NCI-H1417 treated with DMSO at 0.1 percent for 48 hours (cell line): ENCODE measurements at places on chromosomes 5 and 9.

- no peak for DNase-seq
These were observed 54.7 kb upstream of the UBAC1 start for GRCh38 chr9:136015656-136016571.

- DNase-seq: no peak
These were observed 4.6 kb upstream of the ISL1 start for GRCh38 chr5:51378448-51379330.

DNA sequence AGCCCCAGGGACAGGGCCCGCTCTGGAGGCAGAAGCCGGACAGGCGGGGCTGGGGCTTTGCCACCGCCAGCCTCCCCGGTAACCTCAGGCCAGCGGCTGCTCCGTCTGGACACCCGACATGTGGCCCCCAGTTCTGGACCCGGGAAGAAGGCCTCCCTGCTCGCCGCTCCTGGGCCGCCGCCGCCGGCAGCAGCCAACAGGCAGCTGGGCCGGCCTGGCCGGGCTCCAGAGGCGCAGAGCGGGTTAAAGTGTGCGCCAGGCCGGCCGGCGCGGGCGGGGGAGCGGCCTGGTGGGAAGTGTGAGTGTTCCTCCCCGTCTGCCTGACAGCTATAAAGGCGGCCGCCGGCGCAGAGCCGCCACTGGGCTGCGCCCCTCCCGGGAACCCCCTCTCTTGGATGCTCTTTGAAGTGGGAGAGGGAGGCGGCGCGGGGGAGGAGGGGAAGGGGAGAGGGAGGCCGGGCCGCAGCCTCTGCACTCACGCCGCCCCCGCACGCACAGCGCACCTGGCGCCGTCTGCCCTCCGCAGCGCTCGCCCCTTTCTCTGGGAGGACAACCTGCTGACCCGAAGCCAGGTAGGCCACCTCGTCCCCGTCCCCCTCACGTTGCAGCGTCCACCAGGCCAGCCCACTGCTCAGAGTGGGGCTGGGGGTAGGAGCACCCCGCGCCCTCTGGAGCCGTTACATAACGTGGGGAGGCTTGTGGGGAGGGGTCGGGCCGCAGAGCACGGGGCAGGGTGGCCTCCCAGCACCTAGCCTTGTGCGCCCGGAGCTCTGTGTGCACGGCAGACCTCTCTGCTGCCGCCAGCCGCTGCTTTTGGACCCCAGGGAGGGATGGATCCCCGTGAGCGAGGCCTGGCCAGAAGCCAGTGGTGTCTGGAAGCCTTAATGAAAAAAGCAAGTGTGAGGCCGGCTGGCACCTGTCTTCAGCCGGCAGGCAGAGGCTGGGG is at the start of gene ADAMTSL2:
ADAMTSL2 (plus strand) TSS at position 359 of the 946 bp plus-strand sequence. CDS start 2,009 bp downstream, outside the sequence.
- DNase-seq: peak; percentile 58

GRCh38 chr5:20680718-20681302 is 692.8 kb upstream of the CDH18 start:
- DNase-seq: no peak

- DNase-seq: no peak
These were observed 108.4 kb downstream of the GHR start for GRCh38 chr5:42531611-42532010.

- DNase-seq: no peak
These were observed 105.3 kb upstream of the SPATA31D4 start for GRCh38 chr9:81822967-81823366.

- no peak for DNase-seq
These were observed 187.9 kb upstream of the NFIL3 start for GRCh38 chr9:91611582-91611981.

DNA sequence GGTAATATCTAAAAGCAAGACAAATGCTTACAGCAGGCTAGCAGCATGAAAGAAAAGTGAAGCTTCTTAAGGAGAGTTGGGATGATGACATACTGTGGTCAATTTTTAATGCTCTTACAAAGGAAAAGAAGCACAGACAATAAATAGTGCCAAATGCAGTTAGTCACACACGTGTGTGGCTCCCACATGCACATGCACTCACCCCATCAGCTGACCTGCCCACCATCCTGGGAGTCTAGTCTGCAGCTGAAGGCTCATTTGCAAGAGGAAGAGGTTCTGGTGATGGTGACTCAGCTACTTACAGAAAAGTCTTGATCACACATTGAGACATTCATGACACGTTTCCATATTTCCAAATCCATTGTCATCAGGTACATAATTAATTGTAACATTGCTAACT is 129.3 kb downstream of the MRPL36 start:
- no peak for DNase-seq

GRCh38 chr9:12921621-12922020 is 146.8 kb downstream of the LURAP1L start:
- DNase-seq: no peak

- no peak for DNase-seq
These were observed 720 bp downstream of the NOTCH1 start for GRCh38 chr9:136544964-136545691.

GRCh38 chr5:96986450-96986849 is 50.6 kb downstream of the LNPEP start:
- no peak for DNase-seq

- DNase-seq: no peak
These were observed 54.4 kb downstream of the ANKH start for GRCh38 chr5:14816999-14817761.

GRCh38 chr5:134975843-134976242 is 8.1 kb downstream of the CATSPER3 start:
- DNase-seq: no peak

DNA sequence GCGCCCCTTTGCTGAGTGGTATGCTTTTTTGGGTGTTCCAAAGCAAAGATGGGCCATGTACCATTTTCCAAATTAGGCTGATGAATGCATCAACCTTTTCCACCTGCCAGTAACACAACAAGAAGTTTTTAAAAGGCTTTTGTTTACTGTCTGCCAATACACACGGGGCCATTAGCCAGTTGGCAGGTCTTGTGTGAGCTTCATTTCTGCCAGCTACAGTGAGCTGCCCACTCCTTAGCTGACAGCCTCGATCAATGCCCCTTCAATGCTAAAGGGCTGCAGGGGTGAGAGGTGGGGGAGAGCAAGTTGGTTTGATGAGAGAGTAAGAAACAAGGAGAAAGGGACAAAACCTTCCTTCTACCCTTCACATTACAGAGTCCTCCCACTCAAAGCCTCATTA is 128.7 kb downstream of the C5orf15 start:
- no peak for DNase-seq

- no peak for DNase-seq
These were observed 69.3 kb downstream of the MAMDC2 start for GRCh38 chr9:70112981-70113380.

DNA sequence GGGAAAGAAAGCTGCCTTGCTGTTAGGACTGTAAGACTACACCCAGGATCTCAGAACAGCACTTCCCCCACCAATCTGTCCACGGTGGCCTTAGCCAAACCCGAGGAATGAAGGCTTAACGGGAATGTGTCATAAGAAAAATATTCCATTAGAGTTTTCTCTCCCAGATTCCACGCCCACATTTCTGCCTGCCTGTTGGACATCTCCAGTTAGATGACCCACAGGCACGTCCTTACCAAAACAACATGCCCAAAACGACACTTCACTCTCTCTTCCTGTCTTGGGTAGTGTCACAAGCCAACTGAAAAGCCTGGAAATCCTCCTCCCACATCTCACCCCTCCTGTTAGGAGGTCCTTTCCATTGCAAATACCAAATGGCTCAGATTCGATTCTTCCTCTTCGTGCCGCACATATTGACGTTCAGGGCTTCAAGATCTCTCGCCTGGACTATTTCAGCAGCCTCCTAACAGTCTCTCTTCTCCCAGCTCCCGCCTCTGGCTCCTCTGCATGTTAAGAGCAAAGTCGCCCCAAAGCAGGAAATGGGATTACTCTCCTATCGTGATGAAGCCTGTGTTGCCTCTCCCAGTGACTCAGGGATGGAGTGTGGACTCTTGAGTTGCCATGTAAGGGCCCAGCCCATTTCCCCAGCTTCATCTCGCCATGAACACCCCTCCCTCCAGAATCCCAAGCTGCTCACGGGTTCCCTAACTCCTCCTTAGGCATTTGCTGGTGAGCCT is 159.3 kb downstream of the NR3C1 start:
- DNase-seq: no peak

GRCh38 chr5:72185496-72186329 is 78.4 kb downstream of the MAP1B start:
- DNase-seq: no peak
